ENCODE measurements at places on chromosomes 13 and 19.

- peak; percentile 48 for DNase-seq
These were observed 8.1 kb downstream of the SARS2 start for GRCh38 chr19:38922482-38922881.

DNA sequence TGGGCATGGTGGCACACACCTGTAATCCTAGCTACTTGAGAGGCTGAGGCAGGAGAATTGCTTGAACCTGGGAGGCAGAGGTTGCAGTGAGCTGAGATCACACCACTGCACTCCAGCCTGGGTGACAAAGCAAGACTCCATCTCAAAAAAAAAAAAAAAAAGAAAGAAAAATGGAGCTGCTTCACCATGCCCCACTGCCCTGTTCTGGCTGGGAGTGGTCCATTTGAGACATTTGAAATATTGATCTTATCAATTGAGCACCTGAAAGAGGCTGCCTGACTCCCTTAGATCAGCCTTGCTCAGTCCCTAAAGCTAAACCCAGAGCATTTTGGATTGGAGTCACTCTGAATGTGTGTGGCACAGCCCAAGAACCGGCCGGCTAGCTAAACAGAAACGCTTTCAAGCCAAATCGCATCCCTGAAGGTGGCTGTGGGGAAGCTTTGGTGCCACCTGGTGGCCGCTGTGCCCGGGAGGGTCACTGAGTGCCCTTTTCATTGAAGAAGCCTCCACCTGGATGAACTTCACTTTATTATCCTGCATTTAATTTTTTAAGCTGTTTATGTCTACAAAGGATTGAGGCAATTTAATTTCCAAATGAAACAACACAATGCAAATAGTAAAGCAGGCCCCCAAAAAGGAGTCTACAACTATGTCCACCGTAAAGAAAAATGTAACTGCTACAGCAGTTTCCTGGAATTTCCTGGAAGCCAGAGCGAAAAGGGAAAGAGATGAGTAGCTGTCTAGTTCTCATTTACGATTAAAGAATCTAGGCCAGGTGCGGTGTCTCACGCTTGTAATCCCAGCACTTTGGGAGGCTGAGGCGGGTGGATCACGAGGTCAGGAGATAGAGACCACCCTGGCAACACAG, 53.1 kb upstream of the SERPINE3 start:
- DNase-seq = peak; percentile 54

DNA sequence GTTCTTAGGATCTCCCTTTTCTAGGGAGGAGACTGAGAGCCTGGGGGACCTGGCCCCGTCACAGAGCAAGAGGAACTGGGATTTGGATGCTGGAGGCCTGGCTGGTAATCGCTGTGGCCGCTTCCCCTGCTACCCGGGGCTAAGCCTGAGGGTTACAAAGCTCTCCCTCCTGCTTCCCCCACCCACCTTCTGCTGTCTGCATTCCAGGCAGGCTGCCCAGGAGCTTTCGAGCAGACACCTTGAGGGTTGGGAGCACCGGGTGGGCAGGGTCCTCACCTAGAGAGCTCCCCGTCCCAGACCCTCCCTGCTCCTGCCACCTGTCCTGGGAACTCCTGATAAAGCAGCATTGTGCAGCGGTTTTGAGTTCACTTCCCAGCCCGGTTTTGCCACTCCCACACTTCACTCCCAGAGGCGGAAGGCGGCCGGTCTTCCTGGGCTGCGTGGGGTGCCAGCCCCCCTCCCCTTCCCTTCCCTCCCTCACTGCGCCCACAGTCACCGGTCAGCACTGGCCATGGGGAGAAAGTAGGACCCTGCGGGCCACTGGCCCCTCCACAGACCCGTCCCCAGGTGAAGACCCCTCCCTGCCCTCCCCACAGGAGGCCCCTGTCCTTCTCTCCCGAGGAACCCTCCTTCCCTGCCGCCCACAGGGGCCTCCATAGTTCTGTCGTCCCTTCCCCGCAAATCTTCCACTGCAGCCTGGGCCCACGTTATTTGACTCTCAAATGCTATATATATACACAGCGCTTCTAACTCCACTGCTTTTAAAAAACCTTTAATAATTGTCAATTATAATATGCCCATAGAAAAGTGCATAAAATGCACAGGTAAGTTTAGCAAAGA, 8.1 kb downstream of the PAK4 start:
- DNase-seq = peak; percentile 49

DNA sequence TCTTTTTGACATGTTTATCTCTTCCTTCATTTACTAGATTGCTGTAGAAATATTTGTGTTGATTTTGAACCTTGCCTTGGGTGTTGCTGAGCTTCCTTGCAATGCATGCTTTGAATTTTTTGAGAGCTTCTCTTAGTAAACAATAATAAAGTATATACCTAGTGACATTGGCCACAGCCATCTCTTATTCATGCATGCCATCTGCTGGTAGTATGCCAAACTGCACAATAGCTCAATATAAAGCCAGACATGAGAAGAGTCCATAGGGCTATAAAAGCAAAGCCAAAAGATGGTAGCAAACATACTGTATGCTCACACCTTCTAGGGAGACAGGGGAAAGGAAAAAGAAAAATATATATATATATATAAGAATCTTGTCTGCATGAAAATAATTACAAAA, 18.9 kb upstream of the ZSCAN5A start:
- peak; percentile 78 for DNase-seq

DNA sequence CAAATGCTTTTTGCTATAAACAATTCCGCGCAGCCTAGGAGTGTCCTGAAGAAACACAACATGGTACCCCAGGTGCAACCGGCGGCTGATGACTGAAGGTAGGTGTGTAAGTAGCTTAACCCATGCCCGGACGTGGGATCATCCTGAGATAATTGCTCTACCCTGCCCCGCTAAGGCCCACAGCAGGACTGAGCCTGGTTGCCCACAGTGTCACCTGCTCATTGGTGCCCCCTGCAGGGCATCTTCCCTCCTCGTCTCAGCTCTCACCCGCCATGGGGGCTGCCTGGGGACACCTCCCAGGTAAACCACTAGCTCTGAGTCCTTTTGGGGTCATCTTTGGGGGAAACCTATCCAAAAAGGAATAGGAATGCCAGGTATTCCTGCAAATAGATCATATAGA, 22.3 kb downstream of the TMEM161A start:
- DNase-seq = no peak

DNA sequence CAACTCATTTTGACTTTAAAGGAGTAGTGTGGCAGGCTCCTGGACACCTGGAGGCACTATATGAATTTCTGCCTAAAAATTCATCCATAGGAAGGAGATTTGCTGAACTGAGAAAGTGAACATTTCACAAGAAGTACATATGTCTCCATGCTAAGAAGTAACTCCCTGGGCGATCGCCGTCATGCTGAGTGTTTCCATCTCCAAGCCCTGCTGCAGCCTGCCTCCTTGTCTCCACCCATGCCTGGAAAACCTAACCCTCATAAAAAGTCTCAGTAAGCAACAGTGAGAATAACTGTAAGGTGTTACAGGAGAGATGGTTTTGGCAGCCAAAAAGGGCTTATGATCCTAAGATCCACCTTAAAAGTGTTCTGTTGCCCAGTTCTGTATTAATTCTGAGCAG, 251.3 kb downstream of the SHISA2 start:
- no peak for DNase-seq

GRCh38 chr19:11530432-11530831, 1.5 kb upstream of the ECSIT start:
- DNase-seq = peak; percentile 75

- no peak for DNase-seq
These were observed 7.9 kb downstream of the PIP5K1C start for GRCh38 chr19:3692141-3693024.

DNA sequence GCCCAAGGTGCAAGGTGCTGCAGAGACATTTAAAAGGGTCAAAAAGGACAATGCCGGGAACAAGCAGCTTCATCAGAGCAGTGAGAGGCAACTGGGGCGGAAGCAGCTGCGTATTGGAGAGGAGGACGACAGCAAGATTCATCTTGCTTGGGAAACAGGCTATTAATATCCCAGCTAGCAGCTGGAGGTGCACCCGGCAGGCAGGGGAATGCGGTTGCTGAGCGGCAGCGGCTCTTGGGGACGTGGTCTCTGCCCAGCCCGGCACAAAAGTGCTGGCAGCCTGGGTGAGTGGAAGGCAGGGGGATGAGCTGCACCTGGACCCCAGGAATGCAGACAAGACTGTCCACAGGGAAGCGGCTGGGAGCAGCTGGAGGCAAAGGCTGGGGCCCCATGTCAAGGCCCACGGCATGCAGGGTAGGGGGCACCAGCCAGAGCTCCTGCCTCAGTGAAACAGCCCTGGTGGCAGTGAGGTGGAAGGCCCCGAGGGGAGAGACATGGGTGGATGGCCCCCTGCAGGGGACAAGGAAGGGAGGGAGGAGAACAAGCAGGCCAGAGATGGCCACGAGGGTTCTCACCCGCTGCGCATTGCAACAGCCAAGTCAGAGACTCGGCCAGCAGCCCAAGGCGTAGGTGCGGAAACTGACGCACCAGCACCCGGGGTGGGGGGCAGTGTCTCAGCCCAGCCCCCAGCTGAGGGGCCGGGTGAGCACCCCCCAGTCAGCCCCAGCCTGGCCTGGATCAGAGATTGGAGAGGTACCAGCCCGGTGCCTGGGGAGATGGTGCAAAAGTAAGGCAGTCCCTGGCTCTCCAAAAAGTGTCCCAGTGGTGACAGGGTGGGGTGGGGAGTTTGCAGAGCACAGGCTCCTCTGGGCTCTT, 34.4 kb downstream of the PEPD start:
- no peak for DNase-seq

GRCh38 chr13:32530841-32531253, 7.7 kb downstream of the N4BP2L2 start:
- DNase-seq = no peak

DNA sequence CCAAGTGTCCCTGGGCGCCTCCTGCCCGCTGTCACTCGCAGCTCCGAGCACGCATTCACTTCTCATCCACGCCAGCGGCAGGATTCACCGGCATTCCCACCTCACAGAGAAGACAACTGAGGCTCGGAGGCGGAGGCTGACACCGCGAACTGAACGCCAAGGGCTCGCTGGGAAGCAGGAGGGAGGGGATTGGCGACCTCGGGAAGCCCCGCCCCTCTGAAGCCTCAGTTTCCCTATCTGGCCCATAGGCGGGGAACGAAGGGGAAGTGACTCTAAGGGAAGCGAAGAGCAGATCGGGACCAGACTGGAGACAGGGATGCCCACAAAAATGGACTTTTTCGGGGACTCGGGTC, 256 bp downstream of the MICOS13 start:
- DNase-seq = no peak
